ENCODE measurements at places on chromosomes 4 and X.
A peak's percentile ranks its signal among the peaks of the same experiment; 100 is the strongest.

DNA sequence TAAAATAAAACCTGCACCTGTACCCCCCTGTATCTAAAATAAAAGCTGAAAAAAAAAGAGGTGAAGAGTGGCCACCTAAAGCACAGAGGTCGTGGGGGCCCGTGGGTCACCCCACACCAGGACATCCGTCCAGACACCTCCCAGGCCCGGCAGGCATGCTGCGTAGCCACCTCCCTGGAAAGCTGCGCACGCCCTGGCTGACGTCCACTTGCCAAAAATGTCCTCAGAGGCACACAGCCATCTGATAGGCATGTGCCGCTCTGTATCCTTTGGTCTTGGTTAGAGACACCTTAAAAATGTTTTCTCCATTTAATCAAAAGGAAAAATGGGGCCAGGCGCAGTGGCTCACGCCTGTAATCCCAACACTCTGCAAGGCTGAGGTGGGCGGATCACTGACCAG lies 17.7 kb downstream of the FAM53A start:
- DNase-seq, result no peak

DNA sequence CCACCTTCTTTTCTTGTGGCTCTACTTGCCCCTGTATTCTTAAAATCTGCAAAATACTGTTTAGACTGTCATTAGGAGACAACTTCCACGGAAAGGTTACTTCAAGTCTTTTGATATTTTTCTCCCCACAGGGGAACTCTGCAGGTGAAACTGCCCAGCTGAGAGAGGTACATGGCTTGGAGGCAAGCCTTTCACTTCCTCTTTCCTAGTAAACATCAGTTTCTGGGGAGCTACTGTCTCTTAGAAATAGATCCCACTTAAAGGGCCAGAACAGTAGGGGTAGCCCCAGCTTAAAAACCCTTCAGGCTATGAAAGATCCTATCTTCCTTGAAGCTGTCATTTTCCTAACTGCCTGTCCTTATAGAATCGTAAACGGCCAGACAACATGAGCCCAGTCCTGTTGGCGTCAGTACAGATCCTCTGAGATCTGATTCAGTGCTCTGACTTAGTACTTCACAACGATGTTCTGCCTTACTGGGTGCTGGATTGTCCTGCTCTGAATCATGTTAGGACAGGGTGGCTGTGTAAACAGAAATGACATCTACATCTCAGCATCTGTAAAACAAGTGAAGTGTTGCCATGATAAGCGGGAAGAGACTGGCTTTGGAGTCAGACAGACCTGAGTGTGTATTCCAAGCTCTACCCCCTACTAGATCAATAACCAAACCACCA lies 102.1 kb downstream of the ITIH6 start:
- DNase-seq, result no peak

DNA sequence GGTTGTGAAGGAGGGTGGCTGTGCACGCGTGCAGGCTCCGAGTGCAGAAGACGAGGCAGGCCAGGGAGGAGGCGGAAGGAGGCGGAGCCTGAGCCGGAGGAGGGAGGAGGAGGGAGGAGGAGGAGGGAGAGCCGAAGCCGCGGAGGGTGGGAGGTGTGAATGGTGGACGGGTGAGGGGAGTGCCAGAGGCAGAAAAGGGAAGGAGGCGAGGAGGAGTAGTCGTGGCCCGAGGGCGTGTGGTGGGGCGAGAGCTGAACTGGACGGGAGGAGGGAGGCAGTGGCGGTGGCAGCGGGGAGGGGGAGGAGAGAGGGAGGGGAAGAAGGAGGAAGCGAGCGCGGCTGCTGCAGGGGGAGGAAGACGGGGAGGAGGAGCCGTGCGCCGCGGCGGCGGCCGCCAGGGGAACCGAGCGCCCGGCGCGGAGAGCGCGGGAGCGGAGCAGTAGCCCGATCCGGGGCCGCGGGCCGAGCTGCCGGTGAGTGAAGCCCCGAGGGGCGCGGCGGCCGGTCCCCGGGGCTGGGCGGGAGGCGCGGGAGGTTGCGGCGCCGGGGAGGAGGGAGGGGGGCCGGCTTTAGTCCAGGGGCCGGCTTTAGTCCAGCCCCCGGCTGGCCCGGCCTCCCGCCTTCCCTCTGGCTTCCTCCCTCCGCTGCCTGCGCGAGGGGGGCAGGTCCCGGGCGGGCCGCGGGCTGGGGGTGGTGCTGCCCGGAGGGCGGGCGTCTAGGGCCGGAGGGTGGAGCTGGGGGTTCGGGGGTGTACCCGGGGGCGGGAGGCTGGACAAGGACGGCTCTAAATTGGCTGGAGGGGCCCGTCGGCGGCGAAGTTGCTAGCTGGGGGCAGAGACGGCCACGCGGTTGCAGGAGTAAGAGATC lies at the start of gene TMEM164:
TSS of gene TMEM164 (plus strand) at position 815 of the 867 bp plus-strand sequence. CDS start 661 bp downstream, outside the sequence.
- peak; percentile 79 for DNase-seq

- no peak for DNase-seq
Observed at GRCh38 chr4:38752941-38753806, 29.6 kb downstream of the TLR10 start.

DNA sequence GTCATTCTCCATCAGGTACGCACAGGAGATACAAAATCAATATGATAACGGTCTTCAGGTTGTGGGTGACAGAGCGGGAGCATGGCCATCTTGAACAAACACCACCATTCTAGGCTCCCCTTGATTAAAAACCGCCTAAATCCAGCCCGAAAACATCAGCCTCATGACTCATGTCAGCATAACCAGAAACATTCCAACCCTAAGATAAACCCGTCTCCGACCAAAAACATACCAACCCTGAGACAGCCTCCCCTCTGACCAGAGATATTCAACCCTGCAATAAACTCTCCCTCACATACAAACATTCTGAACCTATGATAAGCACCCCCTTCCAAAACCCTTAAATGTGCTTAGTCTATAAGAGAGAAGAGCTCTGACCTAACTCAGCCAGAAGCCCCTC lies 157.9 kb downstream of the DHRSX start:
- no peak for DNase-seq
